ENCODE measurements at places on chromosomes 3 and 15.

DNA sequence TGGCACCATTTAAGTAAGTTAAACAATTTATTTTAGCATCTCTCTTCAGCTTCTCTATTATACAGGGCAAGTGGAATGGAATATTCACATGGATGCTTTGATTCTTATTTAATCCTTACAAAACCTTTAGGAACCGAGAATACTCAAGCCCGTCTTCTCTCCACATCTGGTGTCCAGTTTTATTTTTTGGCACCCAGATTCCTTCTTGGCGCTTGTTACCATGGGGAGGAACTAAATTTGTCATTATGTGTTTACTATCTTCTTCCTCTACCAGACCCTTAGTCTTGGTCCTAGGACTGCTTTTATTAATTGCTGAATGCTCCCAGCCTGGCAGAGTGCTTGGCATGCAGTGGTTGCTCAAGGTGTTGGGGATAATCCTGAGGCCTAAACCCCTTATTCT is 138.8 kb downstream of the CACNA2D3 start:
- DNase-seq, result no peak

GRCh38 chr3:129065016-129065719 is 4.6 kb downstream of the GP9 start:
- no peak for DNase-seq

DNA sequence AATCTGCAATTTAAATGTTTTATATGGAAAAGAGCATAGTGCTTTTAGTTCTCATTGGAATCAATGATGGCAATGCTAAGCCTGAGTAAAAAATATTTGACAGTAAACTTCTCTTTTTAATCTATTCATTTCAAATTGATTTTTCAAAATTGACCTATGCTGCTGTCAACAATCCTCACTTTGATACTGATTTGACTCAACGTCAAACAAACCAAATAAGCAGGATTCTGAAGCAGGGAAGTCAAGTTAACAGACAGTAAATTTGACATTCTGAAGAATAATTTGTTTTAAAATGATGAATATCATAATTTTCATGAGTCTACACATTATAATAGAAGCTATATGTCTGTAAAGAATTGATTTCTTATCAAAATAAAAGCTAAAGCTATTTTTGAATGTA is 1053.1 kb downstream of the DIPK2A start:
- no peak for DNase-seq

- no peak for DNase-seq
Observed at GRCh38 chr3:72295276-72295961, 510.5 kb upstream of the PROK2 start.

DNA sequence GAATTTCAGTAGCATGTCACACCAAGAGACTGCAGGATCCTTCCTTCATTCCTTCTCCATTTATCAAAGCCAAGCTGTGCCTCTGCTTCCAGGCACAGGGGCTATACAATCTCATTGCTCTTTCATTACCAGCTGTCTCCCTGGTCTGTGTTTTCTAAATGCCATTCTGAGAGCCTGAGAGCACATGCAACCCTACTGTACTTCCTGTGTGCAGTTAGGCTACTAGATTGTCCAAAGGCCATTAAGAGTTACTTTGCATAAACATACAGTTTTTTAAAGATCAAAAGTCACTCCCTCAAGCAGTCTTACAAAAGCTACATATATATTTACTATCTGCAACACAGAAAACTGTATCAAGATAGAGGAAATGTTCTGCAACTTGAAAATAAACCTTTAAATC is 110.1 kb downstream of the CFAP44 start:
- DNase-seq, result no peak

- DNase-seq, result no peak
Observed at GRCh38 chr3:115350606-115351005, 203.5 kb upstream of the ZBTB20 start.

GRCh38 chr3:131714585-131715220 is 211.9 kb upstream of the MRPL3 start:
- no peak for DNase-seq

DNA sequence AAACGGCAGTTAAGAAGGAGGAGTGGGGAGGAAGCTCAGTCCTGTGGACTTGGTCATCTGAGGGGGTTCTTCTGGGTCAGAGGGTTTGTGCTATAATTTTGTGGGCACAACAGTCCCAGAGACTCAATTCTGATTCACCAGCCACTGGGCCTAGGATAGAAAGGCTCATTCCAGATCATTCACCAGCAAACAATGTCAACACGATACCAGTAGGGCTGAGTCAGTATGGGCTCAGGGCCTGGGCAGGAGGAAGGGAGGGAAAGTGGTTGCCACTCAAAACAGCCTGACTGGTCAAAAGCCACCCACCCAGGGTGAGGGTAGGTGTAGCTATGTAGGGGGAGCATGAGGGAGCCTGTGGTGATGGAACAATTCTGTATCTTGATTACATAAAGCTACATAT is 86.9 kb upstream of the MEX3B start:
- DNase-seq, result no peak

DNA sequence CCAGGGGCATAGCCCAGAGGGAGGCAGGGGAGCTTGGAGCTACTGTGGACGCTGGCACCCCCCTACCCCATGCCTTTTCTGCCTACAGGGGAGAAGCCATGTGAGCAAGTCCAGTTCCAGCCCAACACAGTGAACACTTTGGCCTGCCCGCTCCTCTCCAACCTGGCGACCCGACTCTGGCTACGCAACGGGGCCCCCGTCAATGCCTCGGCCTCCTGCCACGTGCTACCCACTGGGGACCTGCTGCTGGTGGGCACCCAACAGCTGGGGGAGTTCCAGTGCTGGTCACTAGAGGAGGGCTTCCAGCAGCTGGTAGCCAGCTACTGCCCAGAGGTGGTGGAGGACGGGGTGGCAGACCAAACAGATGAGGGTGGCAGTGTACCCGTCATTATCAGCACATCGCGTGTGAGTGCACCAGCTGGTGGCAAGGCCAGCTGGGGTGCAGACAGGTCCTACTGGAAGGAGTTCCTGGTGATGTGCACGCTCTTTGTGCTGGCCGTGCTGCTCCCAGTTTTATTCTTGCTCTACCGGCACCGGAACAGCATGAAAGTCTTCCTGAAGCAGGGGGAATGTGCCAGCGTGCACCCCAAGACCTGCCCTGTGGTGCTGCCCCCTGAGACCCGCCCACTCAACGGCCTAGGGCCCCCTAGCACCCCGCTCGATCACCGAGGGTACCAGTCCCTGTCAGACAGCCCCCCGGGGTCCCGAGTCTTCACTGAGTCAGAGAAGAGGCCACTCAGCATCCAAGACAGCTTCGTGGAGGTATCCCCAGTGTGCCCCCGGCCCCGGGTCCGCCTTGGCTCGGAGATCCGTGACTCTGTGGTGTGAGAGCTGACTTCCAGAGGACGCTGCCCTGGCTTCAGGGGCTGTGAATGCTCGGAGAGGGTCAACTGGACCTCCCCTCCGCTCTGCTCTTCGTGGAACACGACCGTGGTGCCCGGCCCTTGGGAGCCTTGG is 5.6 kb downstream of the CIB1 start:
- DNase-seq, result no peak

- DNase-seq, result no peak
Observed at GRCh38 chr15:33955945-33956344, 12.4 kb upstream of the CHRM5 start.

Measured in pons (tissue), 1 donor.